NCI-H2081 (cell line): ENCODE measurements at places on chromosomes 12 and 14.

- no peak for DNase-seq
These were observed 2.2 kb upstream of the PPTC7 start for GRCh38 chr12:110585231-110585799.

DNA sequence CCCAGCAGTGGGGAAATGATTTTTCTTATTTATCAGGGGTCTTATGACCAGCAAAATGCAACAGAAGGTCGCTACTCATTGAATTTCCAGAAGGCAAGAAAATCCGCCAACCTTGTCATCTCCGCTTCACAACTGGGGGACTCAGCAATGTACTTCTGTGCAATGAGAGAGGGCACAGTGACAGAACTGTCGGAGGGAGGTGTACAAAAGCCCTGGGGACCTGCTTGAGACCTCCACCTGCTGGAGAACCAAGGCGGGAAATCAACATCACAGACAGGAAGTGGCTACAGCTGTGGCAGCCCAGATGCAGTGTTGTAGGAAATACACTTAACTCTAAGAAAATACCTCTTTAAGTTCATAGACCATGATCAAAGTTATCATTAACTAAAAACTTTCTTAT is 250.9 kb upstream of the OR4E1 start:
- DNase-seq = no peak

DNA sequence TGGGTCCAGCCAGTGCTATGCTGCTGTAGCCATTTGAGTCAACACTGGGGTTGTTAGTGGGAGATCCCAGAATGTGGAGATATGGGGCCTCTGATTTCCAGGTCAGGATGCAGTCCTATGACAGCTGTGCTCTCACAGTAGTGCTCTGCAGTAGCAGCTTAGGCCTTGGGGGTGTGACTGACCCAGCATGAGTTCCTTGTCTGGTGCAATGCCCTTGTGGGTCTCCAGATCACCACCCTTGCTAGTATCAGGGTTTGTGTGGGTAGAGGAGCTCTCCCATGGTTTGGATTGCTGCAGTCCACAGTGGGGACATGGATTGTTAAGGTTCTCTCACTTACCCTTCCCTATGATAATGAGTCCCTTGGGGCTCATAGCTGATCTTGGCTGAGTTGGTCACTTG is 113.7 kb downstream of the RAD51B start:
- DNase-seq = no peak

GRCh38 chr12:26203167-26203780 is 7.9 kb downstream of the SSPN start:
- no peak for DNase-seq

- no peak for DNase-seq
These were observed 71.6 kb upstream of the AVPR1A start for GRCh38 chr12:63222582-63222981.

DNA sequence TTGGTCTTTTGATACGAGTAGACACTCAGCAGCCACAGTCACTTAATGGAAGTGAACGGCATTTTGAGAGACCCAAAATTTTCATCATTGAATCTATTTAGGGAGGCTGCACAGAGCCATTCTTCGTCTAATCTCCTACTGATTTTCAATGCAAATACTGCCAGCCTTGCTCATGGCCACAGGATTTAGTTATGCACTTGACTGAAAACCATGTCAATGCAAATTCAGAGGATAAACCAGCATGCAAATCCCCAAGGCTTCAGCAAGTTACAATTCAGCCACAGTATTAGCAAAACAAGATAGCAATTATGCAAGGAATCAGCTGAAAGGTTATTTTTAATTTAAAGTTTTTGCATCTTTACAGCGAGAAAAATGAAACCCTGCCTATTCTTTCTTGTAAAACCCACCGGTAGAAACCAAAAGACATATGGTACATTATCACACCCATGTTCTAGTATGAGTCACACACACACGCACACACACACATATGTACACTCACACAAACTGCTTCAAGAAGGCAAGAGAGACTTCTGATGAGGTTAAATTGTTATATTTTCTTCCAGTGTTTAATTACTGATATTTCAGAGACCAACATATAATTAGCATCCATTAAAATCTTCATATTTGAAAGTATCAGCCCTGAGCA is 985.3 kb upstream of the FLRT2 start:
- no peak for DNase-seq

- peak; percentile 76 for DNase-seq
These were observed at the start of gene DGKA for GRCh38 chr12:55930771-55931316. DGKA (plus strand) TSS chr12:55931162; CDS start chr12:55936504, 5,342 bp downstream.

DNA sequence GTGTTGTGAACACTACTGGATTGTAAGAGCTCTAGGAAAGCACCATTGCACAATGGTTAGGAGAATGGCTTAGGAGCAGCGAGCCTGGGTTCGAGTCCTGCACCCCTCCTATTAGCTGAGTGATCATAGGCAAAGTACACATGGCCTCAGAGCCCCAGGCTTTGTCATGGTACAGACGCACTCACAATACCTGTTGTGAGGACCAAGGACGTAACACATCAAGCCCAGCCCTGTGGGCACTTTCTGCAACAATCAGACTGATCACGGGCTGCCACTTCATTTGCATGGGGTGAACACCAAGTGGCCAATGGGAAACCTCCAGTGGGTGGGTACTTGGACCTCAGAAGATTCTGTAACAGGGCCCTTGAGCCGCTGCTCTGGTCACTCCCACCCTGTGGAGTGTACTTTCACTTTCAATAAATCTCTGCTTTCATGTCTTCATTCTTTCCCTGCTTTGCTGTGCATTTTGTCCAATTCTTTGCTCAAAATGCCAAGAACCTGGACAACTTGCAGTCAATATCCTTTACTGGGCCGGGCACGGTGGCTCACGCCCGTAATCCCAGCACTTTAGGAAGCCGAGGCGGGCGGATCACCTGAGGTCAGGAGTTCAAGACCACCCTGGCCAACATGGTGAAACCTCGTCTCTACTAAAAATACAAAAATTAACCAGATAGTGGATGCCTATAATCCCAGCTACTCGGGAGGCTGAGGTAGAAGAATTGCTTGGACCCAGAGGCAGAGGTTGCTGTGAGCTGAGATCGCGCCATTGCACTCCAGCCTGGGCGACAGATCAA is 28.2 kb downstream of the GLRX5 start:
- DNase-seq = no peak
